ENCODE measurements at places on chromosomes 2 and 18. TPM values are rescaled to one million over a fixed set of nuclear protein-coding genes. Genes with fewer than 3 reads are reported as not detected.

TRABD2A gene
- polyA plus RNA-seq = 5.7 TPM

RTTN gene
- polyA plus RNA-seq = 5.0 TPM

C2orf15 gene
- 2.0 TPM for polyA plus RNA-seq

FAM117B gene
- polyA plus RNA-seq = 21.6 TPM

KCNS3 gene
- polyA plus RNA-seq = not detected

LYPD6B gene
- polyA plus RNA-seq = 7.8 TPM

FAM124B gene
- not detected for polyA plus RNA-seq

SERPINB10 gene
- not detected for polyA plus RNA-seq

ADGRF3 gene
- polyA plus RNA-seq = 0.38 TPM

FBXO48 gene
- 0.44 TPM for polyA plus RNA-seq
